Cardiac septum (tissue), 1 donor: ENCODE measurements at places on chromosomes 16 and 17. TPM values are rescaled to one million over a fixed set of nuclear protein-coding genes. Genes with fewer than 3 reads are reported as not detected.
A peak's percentile ranks its signal among the peaks of the same experiment; 100 is the strongest.

- DNase-seq: no peak
These were observed 9.5 kb downstream of the ZNF764 start for GRCh38 chr16:30548416-30549253.

- no peak for DNase-seq
These were observed 348.7 kb upstream of the TNRC6C start for GRCh38 chr17:77609553-77610517.

- DNase-seq: no peak
These were observed 116.6 kb upstream of the C17orf78 start for GRCh38 chr17:37259030-37259735.

DNA sequence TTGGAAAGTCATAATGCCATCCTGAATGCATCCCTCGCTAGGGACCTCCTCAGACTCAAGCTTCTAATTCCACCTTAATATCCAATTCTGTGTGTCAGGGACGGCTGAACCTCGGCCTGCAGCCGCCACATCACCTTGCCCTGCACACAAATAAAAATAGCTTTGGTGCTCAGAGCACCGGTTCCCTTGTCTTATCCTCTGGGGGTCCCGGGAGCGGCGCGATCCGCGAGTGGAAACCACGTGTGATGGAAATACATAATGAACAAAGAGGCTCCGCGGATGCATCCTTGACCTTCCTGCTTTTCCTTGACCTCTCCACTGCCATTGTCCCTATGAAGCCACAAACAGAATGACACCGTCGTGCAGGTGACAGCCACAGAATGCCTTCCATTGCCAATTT is 143.4 kb downstream of the ZNF423 start:
- DNase-seq: no peak

DNA sequence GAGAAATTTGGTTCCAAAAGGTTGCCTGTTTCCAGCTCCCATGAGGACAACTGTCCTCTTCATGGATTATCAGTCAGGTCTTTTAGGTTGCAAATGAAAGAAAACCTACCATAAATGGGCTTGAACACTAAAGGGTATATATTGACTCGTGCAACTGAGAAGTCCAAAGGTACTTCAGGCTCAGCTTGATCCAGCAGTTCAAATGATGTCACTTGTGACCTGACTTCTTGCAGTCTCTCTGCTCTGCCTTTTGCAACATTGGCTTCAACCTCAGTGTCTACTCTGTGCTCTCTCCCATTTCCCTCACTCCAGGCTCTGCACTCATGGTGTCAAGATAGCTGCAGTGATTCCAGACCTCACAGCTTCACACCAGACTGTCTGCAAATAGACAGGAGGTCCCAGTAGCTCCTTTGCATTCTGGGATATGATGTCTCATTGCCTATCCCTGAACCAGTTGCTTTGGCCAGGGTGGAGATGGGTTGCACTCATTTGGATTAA is 5.5 kb upstream of the CALB2 start:
- DNase-seq: peak; percentile 54

DNA sequence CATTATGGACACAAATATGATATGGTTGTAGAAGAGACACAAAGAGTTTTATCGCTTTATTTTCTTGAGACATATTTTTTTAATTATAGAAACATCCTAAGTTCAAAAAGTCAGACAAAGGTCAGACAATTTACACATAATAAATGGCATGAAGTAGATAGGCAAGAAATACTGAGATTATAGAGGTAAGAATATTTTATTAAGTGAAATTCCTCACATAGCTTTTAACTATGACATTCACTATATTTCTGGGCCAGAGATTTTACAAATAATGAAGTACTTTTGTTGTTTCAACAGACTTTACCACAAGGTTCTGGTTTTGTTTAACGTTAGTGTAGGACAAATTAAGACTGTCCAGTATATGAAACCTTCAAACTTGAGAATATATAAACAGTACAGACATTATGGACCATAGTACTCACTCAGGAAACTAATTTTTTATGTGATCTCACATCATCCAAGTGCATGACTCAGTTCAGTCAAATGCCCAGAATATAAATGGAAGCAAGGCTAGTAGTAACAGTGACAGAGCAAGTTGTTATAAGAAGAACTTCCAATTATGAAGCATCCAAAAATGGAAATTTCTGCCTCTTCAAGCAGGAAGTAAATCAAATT is 394.8 kb downstream of the KCNJ2 start:
- DNase-seq: no peak

- DNase-seq: peak; percentile 62
These were observed 263.8 kb upstream of the TNRC6C start for GRCh38 chr17:77694391-77695363.

GRCh38 chr16:3113765-3114479 is 1.5 kb downstream of the ZNF205 start:
- DNase-seq: no peak

- DNase-seq: no peak
These were observed 1.6 kb downstream of the CD300LG start for GRCh38 chr17:43848601-43849000.

DNA sequence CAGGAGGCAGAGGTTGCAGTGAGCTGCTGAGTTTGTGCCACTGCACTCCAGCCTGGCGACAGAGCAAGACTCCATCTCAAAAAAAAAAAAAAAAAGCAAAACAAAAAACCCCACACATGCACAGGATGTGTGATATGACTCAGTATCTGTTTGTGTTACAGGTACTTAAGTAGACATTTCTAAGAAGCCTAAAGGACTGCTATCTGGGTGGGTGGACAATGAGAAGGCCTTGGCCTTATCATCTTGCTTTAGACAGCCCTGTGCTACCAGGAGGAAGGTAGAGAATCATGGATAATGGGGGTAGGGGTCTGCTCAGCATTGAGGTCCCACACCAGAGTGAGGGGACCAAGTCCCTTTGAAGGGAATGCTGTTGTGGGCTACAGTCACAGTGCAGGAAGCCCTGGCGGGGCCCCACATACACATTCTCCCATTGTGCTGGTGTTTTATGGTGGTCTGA is 26.7 kb downstream of the PLD6 start:
- DNase-seq: no peak

GRCh38 chr17:19004421-19005136 is at the start of gene FAM83G:
TSS of gene FAM83G (minus strand) at chr17:19004764. CDS start at chr17:19004041, 723 bp downstream.
- DNase-seq: peak; percentile 82

DNA sequence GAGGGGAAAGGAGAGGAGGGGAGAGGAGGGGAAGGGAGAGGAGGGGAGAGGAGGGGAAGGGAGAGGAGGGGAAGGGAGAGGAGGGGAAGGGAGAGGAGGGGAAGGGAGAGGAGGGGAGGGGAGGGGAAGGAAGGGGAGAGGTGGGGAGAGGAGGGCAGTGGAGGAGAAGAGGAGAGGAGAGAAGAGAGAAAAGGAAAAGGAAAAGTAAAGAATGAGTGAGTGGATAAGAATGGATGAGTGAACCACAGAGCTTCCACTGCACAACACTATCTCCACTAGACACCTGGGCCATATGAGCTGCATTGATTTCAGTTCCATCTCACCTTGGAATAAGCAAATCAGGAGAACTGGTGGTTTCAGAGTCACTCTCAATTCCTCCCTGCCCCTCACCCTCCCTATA is 204.1 kb upstream of the TOX3 start:
- no peak for DNase-seq

DNA sequence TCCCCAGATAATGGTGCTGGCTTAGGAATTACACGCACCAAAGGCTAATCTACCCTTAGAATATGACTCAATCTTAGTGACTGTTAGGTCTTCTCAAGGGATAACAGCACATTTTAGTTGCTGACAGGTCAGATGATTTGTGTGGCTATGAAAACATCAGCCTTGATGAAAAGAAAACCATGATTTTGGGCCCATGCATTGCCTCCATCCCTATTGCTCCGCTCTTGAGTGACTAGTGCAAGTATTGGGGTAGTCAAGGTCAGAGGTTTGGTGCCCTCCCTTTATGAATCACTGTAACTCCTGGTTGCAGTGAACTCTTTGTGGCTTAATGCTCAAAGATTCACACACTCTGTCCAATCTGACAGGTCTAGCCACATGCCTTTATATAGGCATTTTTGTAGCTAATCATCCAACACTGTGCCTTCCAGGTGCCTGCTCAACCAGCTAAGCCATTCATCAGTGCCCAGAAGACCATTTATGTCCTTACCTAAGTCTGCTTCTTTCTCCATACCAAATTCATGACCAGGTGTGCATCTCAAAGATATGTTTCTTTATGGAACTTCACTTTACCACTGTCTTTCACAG is 251.6 kb downstream of the KCNJ2 start:
- DNase-seq: no peak

- no peak for DNase-seq
These were observed 38.2 kb downstream of the SNTB2 start for GRCh38 chr16:69225121-69225520.

DNA sequence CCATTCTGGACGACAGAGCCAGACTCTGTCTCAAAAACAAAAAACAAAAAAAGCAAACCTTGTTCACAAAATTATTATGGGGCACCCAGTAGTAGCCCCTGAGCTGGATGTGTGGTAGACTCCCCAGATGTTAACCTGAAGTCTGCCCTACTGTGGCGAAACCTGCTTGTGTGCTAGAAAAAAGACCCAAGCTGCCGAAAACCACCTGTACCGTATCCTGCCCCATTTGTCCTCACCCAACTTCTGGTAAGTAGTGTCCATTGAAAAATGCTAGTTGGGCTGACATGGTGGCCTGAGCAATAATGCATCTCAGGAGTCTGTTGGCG is 9.1 kb downstream of the RMI2 start:
- peak; percentile 7 for DNase-seq

DNA sequence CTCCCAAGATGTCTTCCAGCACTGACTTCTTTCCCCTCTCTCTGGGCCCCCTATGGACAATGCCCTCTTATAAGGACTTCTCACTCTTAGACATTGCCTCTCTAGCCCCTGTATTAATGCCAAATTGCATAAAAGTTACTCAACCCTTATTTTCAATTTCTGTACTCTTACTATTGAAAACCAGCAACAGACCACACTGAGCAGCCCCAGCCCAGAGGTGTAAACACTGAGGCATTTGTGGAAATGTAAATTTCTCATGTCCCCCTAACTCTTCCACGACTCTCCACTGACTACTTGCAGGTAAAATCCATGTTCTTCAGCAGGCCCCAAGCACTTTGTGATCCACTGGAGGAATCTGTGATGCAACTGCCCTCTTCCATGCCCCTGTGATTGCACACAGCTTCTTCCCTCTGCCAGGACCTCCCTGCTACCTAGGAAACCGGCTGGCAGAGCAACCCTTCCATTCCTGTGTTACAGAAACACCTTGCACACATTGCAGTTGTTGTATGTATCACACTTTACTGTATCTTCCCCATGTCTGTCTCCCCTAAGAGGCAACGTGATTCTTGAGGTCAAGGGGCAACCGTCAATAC is 4.4 kb downstream of the N4BP1 start:
- no peak for DNase-seq

- DNase-seq: no peak
These were observed 759 bp downstream of the ASPHD1 start for GRCh38 chr16:29900888-29901606.

DNA sequence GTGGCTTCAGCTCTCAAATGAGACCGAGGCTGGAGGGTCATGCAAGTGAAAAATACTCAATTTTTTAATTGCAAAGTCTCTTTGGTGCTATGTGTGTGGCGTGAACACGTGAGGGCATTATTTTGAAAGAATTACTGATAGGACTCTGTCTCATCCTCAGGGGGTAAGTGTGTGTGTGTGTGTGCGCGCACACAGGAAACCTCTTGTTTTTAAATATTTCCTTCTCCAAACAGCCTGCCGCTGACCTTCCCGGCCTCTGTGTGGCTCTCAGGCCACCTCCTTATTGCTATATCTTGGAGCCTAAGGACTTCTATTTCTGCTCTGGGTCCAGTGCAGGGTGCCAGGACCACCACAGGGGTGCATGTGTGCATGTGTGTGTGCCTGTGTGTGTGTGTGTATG is 99.7 kb downstream of the CMIP start:
- no peak for DNase-seq

DNA sequence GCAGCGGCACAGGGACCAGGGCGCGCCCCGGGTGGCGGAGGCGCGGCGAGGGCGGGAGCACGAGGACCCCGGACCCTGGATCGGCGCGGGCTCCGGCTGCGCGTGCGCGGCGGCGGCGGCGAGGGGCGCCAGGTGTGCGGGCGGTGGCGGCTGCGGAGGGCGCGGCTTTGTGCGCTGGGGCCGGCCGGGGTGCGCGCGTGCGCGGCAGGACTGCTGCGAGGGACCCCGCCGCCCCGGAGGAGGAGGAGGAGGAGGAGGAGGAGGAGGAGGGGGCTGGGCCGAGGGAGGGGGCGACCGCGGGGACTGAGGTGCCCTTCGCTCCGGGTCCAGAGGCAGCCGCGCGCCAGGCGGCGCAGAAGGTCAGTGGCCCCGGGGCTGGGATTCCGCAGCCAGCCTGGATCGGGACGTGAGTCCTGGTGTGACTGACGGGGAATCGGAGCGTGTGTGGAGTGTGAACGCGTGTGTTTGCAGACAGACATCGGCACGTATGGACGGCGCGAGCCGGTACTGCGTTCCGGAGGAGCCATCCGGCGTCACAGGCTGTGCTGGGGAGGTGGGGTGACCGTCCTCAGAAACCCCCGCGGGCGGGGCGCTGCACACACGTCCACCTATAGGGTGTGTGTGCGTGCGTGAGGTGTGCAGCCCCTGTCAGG is 19.5 kb upstream of the RAP1GAP2 start:
- DNase-seq: no peak

- DNase-seq: no peak
These were observed 782 bp upstream of the KIF18B start for GRCh38 chr17:44948315-44948795.

DNA sequence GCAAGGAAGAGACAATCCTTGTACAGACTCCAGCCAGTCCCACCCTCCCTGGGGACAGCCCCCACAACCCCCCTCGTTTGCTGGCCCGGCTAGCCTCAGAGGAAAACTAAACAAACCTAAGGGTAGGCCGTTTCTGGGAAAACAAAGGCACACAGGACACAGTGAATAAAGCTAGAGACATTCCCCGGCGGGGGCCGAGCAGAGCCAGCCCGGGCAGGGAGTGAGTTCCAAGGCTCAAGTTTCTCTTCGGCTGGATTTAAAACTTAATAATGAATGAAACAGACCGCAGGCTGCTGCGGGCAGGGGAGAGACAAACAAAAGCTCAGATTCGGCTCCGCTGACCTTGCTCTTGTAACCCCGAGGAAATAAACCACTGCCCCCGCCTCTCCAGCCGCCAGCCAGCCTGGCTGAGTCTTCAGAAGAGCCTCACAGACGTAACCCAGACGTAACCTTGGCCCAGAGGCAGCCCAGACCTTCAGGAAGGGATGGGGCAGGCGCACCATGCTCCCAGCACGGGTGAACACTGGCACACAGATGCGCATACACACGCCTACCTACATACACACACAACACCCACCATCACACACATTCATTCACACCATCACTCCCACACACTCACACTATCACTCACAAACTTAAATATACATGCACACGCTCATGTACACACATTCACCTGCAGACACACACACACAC is 216.0 kb downstream of the ZNF423 start:
- no peak for DNase-seq

- no peak for DNase-seq
These were observed 162.2 kb upstream of the ZNF267 start for GRCh38 chr16:31711344-31711845.

The ESRP2 gene
- not detected for total RNA-seq

The CCL3 gene
- total RNA-seq: 0.86 TPM

The CES1 gene
- total RNA-seq: 9.9 TPM

The ELMO3 gene
- total RNA-seq: 0.92 TPM

The HSD11B2 gene
- 0.27 TPM for total RNA-seq

The SLFN13 gene
- total RNA-seq: 4.8 TPM

The HS3ST3B1 gene
- total RNA-seq: 2.6 TPM
